ENCODE measurements at places on chromosomes 2 and 18.

GRCh38 chr18:10354241-10354811 lies 100.1 kb upstream of the APCDD1 start:
- no peak for DNase-seq

GRCh38 chr2:53608293-53608692 lies 159.3 kb upstream of the CHAC2 start:
- no peak for DNase-seq

GRCh38 chr2:38260469-38260868 lies 116.6 kb downstream of the ATL2 start:
- DNase-seq, result no peak

DNA sequence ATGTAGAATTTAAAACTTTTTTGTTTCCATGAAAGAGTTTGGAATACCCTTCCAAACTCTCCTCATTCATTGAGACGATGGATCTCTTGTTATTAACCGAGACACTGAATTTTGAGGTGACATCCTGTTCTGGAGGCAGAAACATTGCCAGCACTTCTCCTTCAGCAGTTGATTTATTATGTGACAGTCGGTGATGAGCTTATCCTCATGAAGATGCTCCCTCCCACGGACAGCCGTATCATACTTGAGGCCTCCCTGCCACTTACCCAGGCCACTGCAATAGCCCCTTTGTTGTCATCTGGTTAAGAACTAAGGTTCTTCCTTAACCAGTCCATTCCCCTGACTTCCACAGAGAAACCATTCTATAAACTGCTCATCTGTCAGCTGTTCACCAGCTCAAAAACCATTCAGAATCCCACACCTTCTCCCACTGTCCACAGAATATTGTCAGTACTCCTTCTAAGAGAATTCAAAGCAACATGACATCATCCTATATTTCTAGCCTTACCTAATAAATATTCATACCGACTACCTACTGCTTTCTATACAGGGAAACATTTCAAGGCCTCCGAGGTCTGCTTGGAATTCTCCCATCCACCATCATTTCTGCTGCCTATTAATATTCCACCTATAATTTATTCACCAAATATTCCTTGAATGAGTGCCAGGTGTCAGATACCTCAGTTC lies 139.0 kb upstream of the TRIB2 start:
- no peak for DNase-seq

GRCh38 chr2:107028661-107029060 lies 142.7 kb upstream of the ST6GAL2 start:
- no peak for DNase-seq

DNA sequence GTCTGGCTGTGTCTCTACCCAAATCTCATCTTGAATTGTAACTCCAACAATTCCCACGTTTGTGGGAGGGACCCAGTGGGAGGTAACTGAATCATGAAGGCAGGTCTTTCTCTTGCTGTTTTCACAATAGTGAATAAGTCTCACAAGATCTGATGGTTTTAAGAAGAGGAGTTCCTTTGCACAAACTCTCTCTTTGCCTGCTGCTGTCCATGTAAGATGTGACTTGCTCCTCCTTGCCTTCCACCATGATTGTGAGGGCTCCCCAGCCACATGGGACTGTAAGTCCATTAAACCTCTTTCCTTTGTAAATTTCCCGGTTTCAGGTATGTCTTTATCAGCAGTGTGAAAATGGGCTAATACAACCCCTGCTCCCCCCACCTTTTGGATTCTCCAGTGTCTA lies 23.8 kb downstream of the VWA3B start:
- DNase-seq, result no peak

DNA sequence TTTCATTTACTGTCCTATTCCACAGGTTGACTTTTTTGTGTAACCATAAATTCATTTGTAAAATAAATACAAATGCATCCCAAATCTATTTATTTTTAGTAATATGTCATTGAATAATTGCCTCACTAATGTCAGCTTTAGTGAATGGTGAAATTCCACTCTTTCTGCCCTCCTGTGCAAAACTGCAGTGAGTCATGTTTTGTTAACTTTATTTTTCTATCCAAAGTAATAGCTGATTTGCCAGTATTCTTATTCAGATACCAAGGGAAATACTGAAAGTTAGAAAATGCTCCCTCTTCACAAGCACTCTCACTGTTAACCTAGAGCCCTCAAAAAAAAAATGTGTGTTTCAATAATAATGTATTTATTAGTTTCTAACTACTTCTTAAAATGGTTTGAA lies 322.8 kb downstream of the RIT2 start:
- DNase-seq, result no peak

DNA sequence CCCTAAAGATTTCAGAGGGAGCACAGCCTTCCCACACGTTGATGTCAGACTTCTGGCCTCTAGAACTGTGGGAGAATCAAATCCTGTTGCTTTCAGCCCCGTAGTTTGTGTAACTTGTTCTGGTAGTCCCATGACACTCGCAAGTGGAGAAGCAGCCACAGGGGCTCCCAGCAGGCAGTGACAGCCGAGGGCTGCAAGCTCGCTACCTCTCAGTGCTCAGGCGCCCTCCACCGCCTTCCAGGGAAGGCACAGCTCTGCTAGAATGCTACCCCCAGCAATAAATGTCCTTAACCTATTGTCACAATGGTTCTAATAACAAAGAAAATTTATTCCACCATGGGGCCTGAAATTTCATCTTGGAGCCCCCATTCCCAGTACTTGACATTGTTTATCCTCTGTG lies 143.1 kb upstream of the ZNF236 start:
- DNase-seq, result no peak

GRCh38 chr2:46339200-46339599 lies 42.0 kb downstream of the EPAS1 start:
- DNase-seq, result no peak

Data from epithelial cell of prostate (primary cell).